ENCODE measurements at places on chromosomes 3 and 15.

- no peak for DNase-seq
Observed at GRCh38 chr15:50051811-50052419, 67.1 kb downstream of the ATP8B4 start.

GRCh38 chr3:480070-480469 is 283.5 kb downstream of the CHL1 start:
- DNase-seq: no peak

GRCh38 chr3:58242340-58242739 is 4.7 kb downstream of the ABHD6 start:
- DNase-seq: no peak

DNA sequence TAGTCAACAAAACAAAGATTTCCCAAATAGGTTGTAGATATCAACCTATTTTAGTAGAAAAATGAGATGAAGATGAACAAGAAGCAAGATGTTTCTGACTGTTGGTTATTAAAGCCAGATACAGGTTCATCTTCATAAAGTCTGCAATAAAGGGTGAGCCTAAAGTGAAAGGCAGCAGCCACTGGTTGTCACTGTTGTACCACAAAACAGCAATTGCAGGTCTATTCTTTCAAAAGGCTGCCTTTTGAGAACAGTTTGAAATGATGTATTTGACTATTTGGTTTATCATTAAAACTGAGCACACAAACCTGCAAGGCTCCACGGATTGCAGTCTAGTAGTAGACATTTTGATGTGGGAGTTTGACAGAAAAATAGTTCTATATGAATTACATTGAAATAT is 543.4 kb downstream of the GBE1 start:
- DNase-seq: no peak

DNA sequence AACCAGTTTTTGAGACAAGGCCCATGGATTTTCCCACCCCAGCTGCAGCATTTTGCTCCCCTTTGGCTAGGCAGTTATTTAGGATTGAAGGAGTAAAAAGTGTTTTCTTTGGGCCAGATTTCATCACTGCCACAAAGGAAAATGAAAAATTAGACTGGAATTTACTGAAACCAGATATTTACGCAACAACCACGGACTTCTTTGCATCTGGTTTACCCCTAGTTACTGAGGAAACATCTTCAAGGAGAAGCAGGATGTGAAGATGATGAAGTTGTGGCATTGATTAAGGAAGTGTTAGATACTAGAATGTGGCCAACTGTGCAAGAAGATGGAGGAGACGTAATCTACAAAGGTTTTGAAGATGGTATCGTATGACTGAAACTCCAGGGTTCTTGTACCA is 165.2 kb upstream of the MYRIP start:
- DNase-seq: no peak

DNA sequence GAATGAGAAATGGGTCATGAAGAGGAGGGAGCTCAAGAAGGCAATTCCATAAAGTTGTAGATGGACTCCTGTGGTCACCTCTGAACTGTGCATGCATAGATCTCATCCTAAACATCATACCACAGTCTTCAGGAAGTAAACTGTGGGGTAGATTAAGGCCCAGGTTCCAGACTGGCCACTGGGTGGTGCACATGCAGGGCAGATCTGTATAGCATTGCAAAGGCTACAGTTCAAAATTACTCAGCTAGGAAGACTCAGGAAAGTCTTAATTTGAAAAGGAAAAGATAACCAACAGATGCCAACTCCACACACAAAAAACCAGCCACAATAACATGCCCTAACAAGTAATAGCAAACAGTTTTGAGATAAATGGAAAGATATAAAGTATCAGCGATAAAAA is 20.3 kb downstream of the KY start:
- DNase-seq: no peak

GRCh38 chr3:30183421-30183820 is 423.0 kb upstream of the TGFBR2 start:
- no peak for DNase-seq

- no peak for DNase-seq
Observed at GRCh38 chr15:41950489-41950888, 21.9 kb downstream of the EHD4 start.

- no peak for DNase-seq
Observed at GRCh38 chr15:83837945-83838571, 184.1 kb downstream of the ADAMTSL3 start.

- no peak for DNase-seq
Observed at GRCh38 chr15:80160570-80161156, 7.9 kb downstream of the FAH start.

DNA sequence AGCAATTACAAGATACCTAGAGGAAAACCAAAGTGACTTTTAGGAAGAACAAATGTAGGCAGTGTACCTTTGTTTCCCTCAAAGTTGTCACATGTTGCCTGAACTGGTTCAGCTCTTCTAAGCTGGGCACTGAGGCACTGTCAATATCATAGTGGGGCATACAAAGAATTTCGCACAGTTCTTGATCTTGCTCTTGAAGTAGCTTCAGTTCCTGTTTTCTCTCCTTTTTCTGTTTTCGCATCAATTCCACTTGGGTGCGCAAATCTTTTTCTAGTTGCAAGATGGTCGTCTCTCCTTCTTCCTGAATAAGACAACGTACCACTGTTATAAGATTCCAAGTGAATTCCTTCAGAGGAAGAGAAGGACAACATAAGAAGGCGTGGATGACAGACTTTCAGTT is 12.7 kb downstream of the PRC1 start:
- DNase-seq: no peak

DNA sequence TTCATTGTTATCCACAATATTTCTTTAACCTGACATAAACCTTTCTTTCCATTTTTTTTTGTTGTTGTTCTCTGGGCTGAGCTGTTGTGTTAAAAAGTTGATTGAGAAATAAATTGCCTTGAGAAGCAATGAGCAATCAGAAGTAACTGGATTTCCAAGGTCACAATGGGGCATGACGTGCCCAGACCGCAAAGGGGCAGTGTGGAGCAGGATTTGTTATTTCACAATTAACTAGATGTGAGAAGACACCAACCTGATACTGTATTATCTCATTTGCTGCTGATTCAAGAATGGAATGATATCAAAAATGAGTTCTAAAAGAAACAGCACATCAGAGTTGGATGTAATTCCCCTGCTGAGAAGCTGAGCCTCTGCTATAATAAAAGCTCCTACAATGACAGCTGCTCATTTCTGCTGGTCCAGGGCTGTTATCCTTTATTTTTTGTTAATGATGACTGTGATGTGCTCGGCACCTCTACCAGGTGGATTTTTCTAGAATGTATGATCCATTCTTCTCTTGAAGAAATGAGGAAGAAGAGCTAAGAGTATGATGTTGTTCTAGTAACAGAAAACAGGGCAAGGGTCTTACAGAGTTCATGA is 28.1 kb downstream of the CPNE4 start:
- no peak for DNase-seq

DNA sequence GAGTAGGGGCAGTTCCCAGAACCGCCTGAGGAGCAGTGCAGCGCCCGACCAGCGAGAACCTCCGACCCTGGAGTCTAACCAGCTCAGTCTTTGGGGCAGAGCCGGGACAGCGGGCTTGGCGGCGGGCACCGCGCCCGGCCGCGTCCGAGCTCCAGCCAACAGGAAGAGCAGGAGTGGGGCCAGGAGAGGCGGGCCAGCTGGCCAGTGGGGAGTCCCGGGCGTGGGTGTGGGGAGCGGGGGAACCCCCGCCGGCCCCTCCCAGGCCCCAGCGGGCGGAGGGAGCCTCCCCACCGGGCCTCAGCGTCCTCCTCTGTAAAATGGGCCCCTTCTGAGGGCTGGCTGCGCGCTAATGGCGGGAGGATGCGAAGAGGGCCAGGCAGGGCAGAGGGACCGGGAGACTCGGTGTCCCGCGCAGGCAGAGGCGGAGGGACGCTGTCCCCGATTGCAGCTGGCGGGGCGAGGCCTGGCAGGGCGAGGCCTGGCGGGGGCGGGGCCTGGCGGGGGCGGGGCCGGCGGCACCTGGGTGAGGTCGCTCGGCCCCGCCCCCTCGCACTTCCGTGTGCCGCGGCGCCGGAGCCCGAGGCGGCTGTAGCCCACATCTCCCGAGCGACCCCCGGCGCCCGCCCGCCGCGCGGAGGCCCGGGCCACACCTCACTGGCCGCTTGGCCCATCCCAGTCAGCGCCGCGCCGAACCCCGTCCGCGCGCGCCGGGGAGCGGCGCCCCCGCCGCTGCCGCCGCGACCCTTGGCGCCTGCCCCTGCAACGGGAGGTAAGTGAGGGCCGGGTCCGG is at the start of gene PRKCD:
Gene PRKCD (plus strand): TSS at position 550 of the 790 bp plus-strand sequence. CDS start 17,214 bp downstream, outside the sequence.
- peak; percentile 60 for DNase-seq

DNA sequence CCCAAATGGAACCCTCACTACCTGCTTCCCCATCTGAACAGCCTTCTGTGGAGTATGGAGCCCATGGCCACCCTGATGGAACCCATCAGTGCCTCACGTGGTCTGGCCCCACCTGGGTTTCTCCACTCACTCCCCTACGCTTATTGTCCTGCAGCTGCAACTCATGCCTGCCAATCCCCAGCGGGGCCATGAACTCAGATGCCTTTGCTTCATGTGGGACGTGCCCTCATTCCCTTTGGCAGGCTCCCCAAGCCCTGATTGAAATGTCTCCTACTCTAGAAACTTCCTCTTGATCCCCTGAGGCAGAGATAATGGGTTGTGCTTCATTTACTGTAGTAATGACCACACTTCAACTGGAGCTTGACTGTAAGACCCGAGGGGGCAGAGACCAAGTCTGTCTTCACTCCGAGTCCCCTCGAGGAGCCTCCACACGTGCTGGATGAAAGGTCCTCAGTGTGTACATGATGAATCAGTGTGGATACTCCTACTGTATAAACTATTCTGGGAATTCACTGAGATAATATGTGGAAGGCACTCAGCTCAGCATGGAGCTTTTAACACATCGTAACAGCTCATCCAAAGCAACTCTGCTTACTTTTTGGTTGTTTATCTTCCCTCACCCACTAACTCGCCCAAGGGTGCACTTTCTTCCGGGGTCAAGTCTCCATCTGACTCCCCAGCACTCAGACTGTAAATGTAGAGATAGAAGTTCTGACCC is 232.8 kb upstream of the BHLHE40 start:
- DNase-seq: no peak

- no peak for DNase-seq
Observed at GRCh38 chr15:90000186-90001001, 730 bp upstream of the ZNF710 start.

DNA sequence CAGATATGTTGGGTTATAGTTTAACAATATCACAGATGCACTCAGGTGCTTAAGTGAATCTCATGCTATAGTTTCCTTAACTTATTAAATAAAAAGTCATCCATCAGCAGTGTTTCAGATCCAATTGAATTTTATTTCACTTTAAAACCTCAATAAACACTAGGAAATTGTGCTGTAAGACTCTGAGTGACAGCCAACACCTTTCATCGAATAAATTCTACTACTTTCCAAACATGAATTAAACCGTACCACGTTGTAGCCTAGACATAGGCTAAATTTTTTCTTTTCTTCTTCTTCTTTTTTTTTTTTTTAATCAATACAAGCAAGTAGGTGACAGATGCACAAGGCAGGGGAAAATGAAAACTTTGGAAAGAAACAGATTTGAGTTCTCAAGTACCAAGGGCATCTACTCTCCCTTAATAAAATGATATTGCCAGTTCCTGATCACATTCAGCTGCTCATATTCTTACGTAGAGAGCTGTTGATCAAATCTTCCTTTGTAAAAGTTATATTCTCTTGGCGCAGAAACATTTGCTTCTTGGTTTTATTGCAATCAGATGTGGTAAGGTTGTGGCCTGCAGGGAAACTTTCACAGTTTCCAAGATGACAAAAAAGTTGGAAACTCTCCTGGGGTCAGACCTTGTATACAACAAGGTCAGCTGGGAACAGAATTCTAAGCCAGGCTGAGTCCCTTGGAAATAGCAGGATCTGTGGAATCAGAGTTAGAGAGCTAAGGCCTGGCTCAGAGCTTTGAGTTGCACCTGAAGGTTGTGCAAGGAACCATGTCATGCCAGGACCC is 147.7 kb downstream of the CD47 start:
- no peak for DNase-seq

- no peak for DNase-seq
Observed at GRCh38 chr15:38229705-38230310, 22.8 kb upstream of the SPRED1 start.
